Heart left ventricle (tissue), 16 donors: ENCODE measurements at places on chromosomes 5 and 9. TPM values are rescaled to one million over a fixed set of nuclear protein-coding genes. Genes with fewer than 3 reads are reported as not detected.

CDX1 gene
- not detected for total RNA-seq

SLC6A3 gene
- not detected for total RNA-seq

TAS2R1 gene
- total RNA-seq = not detected

GRCh38 chr5:169893571-169893970, 86.7 kb downstream of the INSYN2B start:
- no peak overlapping the region for H3K27ac ChIP-seq
- H3K4me3 ChIP-seq = no peak overlapping the region
- H3K36me3 ChIP-seq = no peaks in the 10 kb centered on the region
- no peak for DNase-seq

DNA sequence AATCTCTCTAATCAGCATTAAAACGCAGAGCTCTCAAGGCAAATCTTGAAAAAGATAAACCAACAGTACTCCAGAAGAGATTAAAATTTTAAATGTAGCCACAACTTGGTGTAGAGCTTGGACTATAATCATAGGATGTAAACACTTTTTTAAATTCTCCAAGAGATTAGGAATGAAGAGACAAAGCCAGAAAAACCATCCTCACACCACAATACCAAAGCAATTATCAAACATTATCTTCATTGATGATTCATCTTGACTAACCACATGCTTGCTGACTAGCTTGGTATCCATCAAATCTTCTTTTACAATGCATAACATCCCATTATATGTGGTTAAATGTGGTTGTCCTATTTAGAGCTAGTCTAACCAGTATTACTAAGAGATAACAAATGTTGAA, 815.1 kb downstream of the TLE1 start:
- no peak overlapping the region for H3K4me3 ChIP-seq
- H3K36me3 ChIP-seq = no peaks in the 10 kb centered on the region
- DNase-seq = no peak

DNA sequence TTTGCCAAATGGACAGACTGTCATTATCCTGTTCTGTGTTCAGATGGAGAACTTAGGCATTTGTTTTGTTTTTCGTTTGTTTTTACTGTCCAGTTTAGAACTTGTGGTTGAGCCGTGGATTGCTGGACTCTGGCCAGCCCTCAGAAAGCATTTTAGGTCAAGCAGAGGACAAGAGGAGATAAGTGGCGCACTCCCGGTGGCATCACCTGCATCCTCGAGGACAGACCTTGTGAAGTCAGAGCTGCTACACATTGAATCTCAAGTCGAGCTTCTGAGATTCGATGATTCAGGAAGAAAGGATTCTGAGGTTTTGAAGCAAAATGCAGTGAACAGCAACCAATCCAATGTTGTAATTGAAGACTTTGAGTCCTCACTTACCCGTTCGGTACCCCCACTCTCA, 8.9 kb downstream of the MTRR start:
- peaks cover 23% of the 10 kb centered on the region for H3K36me3 ChIP-seq
- H3K4me3 ChIP-seq = no peak overlapping the region
- no peak overlapping the region for H3K27ac ChIP-seq
- DNase-seq = peak; percentile 49
- peaks cover 19% of the 10 kb centered on the region for H3K4me1 ChIP-seq

DNA sequence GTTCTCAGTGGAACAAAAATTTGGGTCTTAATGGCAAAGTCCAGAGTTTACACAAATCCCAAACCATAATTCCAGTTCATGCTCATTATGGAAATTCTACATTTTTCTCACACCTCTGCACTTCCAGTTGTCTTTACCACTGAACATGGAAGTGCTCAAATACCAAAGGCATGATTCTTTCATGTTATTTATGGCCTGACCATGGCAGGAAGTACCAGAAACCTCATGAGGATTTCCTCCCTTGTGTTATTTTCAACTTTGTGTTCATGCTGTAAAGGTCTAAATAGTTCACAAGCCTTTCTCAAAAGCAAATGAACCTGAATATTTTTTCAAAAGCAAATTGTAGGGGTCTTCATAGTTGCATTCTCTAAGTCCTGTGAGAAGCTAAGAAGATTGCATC, 82.0 kb upstream of the ITGA1 start:
- DNase-seq = no peak
- H3K4me1 ChIP-seq = peaks cover 32% of the 10 kb centered on the region
- no peaks in the 10 kb centered on the region for H3K36me3 ChIP-seq
- peak overlapping the region; percentile 54 for H3K27ac ChIP-seq
- H3K27me3 ChIP-seq = no peaks in the 10 kb centered on the region
- H3K4me3 ChIP-seq = no peak overlapping the region

- no peaks in the 10 kb centered on the region for H3K27me3 ChIP-seq
- no peak overlapping the region for H3K27ac ChIP-seq
- no peak for DNase-seq
- no peaks in the 10 kb centered on the region for H3K4me1 ChIP-seq
- H3K4me3 ChIP-seq = no peak overlapping the region
Observed at GRCh38 chr5:108341866-108342265, 40.0 kb downstream of the FBXL17 start.

DNA sequence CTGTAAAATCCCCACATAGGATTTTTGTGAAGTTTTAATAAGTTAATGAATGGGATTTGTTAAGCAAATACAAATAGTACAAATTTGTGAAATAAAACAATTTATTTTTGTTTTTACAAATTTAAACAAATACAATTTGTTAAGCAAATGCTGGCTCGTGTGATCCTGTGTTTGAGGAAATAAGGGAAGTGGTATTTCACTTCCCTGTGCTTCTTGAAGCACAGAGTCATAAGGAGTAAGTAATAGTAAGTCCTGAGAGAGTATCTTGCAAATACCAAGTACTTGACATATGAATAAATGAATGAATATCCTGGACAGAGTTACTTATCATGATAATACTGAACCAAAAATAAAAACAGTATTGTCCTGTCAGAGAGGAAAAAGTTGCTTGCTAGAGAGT, 9.1 kb downstream of the SMIM3 start:
- no peak for DNase-seq
- peaks cover 25% of the 10 kb centered on the region for H3K4me1 ChIP-seq
- no peaks in the 10 kb centered on the region for H3K36me3 ChIP-seq
- no peak overlapping the region for H3K27ac ChIP-seq
- H3K4me3 ChIP-seq = no peak overlapping the region

GRCh38 chr5:177501874-177502678, 4.7 kb upstream of the PDLIM7 start:
- no peaks in the 10 kb centered on the region for H3K27me3 ChIP-seq
- peaks cover 17% of the 10 kb centered on the region for H3K4me1 ChIP-seq
- H3K4me3 ChIP-seq = no peak overlapping the region
- no peaks in the 10 kb centered on the region for H3K36me3 ChIP-seq

DNA sequence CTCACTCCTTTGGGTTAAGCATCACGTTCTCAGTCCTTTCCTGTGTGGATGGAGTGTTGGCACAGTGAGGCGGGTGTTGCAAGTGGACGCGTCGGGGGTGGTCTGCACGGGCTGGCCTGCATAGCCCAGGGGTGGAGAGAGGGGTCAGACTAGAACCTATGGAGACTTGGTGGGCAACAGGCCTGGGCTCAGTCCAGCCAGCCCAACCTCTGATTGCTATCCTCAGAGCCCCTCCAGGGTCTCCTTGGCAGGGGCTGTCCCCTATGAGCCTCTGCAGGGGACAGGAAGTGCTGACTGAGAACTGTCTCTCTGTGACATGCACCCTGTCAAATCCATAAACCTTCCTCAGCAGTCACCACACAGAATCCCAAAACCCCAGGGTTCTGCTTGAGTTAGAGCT, 2.3 kb downstream of the DCANP1 start:
- H3K4me3 ChIP-seq = no peak overlapping the region
- no peak overlapping the region for H3K27ac ChIP-seq
- H3K27me3 ChIP-seq = no peaks in the 10 kb centered on the region
- H3K36me3 ChIP-seq = no peaks in the 10 kb centered on the region
- peaks cover 5% of the 10 kb centered on the region for H3K4me1 ChIP-seq

DNA sequence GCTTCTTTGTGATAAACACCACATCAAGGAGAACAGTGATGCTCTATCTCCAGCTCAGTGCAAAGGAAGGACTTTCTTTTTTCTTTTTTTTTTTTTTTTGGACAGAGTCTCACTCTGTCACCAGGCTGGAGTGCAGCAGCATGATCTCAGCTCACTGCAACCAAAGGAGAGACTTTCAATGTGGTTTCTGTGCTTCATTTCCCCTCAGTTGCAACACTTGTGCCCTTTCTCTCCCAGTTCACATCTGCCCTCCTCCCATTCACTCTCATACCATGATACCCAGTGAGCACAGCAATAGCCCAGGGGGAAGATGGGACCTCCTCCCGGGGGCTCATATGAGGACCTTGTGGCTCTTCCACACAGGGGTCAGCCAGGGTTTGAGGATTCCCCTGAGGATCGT, 110.0 kb downstream of the MTRR start:
- no peaks in the 10 kb centered on the region for H3K27me3 ChIP-seq
- H3K4me3 ChIP-seq = no peak overlapping the region
- no peaks in the 10 kb centered on the region for H3K4me1 ChIP-seq

GRCh38 chr5:133531178-133531577, 81.2 kb downstream of the FSTL4 start:
- H3K27me3 ChIP-seq = no peaks in the 10 kb centered on the region
- no peak overlapping the region for H3K27ac ChIP-seq
- H3K36me3 ChIP-seq = no peaks in the 10 kb centered on the region
- DNase-seq = no peak

GRCh38 chr5:137315534-137316345, 183.4 kb downstream of the SPOCK1 start:
- DNase-seq = no peak
- H3K27ac ChIP-seq = peak overlapping the region; percentile 14
- H3K36me3 ChIP-seq = no peaks in the 10 kb centered on the region
- peaks cover 22% of the 10 kb centered on the region for H3K4me1 ChIP-seq
